Activated CD8-positive, alpha-beta T cell treated with anti-CD3 and anti-CD28 coated beads, Interleukin-2, amount 10 ng/mL, durations not matched to agents 7 days and 5 days (primary cell): ENCODE measurements at places on chromosomes 13 and 19.

DNA sequence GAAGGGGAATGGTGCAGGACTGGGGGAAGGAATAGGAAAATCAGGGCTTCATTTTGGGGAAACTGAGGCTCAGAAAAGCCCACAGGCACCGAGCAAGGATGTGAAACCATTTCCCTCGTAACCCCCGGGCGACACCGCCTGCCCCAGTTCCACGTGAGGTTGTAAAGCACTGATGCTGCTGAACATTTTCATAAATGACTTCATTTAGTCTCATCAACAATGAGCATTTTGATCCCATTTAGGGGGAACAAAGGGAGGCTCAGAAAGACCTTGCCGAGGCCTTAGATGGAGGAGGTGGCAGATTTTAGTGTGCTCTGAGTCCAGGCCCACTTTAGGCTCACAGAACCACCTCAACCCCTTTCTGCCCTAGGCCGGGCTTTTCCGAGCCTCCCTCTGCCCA is 20.5 kb upstream of the FBXO27 start:
- DNase-seq = no peak

GRCh38 chr13:49936968-49937273 is 781 bp upstream of the SPRYD7 start:
- DNase-seq = no peak

GRCh38 chr13:43764349-43764748 is 22.4 kb downstream of the ENOX1 start:
- DNase-seq = no peak

DNA sequence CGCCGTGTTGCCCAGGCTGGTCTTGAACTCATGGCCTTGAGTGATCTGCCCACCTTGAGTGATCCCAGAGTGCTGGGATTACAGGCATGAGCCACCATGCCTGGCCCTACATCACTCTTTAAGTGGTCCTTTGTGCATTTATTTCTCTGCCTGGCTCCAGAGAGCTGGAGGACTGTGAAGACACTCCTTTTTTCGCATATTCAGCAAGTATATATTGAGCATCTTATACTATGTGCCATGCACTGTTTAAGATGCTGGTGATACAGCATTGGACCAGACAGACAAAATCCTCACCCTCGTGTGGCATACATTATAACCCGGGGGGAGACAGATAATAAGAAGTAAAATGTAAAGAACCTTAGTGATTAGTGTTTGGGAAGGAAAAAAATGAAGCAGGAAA is 66.8 kb upstream of the NPAS1 start:
- DNase-seq = no peak
